HT1080 (cell line): ENCODE measurements at places on chromosomes 11 and 22.
A peak's percentile ranks its signal among the peaks of the same experiment; 100 is the strongest.

GRCh38 chr11:14764579-14765527 lies 121.2 kb downstream of the PDE3B start:
- DNase-seq: peak; percentile 34

DNA sequence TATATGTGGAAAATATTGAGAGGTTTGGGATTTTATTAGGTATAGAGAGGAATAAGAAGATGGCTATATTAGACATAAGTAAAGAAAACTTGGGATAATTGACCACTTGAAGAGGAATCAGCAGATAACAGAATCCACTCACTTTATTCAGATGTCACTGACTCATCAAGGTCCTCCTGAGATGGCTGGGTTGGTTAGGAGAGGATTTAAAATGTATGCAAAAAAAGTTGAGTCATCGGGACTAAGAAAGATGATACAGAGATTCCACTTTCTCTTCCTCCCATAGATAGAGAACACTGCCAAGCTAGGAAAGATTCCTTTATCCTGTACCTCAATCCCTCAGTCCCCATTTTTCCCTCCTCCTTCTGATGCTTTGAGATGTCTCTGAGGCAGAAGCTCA lies at the start of gene OR6A2:
Gene OR6A2 (minus strand): TSS at position 288 of the 400 bp plus-strand sequence. CDS start 3,981 bp downstream, outside the sequence.
- peak; percentile 50 for DNase-seq

GRCh38 chr11:69395287-69395686 lies 86.2 kb upstream of the LINC01488 start:
- DNase-seq: no peak

GRCh38 chr11:64014356-64014755 lies 21.4 kb upstream of the FLRT1 start:
- no peak for DNase-seq

- DNase-seq: no peak
Observed at GRCh38 chr11:689625-690024, 5.4 kb downstream of the DEAF1 start.

DNA sequence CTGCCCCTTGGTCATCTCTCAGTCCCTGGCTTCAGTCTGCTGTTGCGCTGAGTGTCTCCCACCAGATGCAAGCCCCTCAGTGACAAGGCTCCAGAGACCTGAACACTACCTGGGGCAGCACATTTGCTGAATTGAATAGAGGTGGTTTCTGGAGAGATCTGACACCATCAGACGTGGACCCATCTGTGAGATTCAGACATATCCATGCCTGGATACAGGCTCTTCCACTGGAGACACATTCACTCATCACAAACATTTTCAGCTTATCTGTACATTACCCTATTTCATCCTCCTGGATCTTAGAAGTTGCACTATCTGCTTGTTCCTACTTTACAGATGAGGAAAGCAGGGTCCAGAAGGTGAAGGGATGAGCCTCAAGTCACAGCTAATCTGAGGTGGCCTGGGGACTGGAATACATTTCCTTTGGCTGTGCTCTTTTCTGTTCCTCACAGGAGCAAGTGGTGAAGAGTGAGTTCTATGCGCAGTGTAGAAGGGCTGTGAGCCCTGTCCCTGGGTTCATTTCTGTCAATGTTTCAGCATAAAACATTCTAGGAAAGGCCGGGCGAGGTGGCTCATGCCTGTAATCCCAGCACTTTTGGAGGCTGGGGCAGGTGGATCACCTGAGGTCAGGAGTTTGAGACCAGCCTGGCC lies 19.0 kb downstream of the ATG16L2 start:
- no peak for DNase-seq

DNA sequence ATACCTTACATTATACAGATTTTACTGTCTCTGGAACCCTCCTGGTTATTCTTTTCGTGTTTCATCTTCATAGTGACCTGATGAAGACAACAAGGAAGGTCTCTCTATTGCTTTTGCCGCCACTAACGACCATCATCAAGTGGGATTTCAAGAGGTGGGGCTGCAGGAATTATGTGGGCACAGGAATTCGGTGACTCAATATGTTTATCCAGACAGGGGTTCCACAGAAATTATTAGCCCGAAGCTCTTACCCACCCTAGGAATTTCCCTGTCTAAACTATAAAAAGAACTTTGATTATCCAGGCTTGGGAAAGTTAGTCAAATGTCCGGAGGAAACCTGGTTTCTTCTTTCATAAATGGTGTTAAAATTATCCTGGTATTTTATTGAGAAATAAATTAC lies 566.8 kb upstream of the TENM4 start:
- no peak for DNase-seq

DNA sequence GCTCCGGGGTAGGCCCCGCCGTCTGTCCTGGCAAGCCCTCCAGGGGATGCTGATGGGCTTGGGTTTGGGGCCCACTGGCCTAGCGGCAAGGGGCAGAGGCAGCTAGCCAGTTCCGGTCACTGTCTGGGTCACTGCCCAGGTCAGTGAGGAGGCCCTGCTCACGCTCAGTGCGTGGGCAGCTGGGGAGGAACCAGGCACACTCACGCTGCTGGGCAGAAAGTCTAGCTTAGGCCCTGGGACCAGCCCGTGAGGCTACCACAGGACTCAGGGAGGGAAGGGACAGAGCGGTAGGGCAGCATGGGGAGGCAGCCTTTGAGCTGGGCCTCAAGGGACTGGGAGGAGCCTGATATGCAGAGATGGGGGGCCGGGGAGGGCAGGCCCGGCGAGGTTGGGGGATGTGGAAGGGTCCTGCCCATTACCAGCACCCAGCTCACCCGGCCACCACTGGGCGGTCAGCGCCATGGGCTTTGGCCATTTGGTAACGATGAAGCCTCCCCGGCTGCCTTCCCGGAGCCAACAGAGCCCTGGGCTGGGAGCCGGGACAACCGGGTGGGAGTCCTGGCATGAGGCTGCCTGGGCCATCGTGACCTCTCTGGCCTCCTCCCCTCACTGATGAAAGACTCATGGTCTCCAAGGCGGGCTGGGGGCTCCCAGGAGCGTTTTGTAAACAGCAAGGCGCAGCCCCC lies 14.2 kb downstream of the SHISAL1 start:
- DNase-seq: no peak

DNA sequence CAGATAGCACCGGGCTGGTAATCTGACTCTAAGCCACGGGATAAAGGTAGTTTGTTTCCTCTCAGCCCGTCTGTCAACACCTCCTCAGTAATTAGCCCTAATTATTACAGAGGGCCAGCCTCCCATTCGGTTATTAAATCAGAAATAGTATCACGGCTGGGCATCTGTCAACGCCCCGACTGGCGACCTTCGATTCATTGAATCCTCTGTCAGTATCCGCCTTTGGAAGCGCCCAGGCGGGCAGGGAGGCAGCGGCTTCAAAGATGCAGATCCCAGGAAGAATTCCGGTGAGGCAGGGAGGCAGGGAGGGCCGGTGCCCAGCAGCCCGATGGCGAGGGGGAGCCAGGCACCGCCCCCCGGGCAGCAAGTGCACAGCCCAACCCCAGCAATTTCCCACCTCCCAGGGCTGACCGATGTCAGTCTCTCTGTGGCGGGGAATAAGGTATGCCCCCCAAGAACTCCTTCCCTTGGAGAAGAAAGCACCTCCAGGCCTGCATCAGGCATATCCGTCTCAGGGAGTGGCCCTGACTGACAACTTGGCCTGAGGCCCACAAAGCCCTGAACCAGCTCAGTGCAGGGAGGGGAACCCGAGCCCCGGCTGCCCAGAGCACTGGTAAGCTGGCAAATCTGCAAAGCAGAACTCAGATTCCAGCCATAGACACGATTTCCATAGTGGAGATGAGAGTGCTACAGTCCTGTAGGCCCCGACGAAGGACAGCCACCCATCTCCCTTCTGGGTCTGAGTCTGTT lies 11.4 kb downstream of the GNB1L start:
- DNase-seq: no peak

DNA sequence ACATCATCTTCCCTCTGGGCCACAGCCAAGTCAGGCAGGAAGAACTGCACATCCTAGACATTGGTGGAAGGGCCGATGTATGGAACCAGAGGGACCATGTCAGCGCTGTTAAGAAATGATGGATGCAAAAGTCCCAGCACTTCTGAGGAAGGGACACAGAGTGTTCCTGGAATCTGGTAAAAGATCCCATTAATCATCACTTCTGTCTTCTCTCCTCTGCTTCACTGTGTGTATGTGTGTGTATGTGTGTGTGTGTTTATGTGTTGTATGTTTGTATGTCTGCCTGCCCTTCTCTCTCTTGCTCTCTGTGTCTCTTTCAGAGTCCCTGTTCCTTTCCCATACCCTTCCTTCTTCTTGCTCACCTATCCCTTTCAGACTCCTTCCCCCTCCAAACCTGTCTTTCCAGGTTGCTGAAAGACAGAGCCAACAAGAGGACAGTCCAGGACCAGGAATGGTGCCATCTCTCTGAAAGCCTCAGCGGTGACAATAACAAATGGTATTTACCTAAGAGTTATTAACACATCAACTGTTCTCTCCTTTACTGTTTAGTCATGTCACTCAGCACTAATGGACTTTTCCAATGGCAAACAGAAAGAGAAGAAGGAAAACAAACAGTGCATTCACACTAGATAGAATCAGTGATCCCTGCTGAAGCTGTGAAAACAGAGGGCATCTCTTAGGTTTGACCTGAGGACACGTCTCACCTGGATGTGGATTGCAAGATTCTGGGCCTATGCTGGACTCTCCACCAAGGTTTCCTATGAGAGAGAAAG lies 47.1 kb downstream of the EHF start:
- no peak for DNase-seq

DNA sequence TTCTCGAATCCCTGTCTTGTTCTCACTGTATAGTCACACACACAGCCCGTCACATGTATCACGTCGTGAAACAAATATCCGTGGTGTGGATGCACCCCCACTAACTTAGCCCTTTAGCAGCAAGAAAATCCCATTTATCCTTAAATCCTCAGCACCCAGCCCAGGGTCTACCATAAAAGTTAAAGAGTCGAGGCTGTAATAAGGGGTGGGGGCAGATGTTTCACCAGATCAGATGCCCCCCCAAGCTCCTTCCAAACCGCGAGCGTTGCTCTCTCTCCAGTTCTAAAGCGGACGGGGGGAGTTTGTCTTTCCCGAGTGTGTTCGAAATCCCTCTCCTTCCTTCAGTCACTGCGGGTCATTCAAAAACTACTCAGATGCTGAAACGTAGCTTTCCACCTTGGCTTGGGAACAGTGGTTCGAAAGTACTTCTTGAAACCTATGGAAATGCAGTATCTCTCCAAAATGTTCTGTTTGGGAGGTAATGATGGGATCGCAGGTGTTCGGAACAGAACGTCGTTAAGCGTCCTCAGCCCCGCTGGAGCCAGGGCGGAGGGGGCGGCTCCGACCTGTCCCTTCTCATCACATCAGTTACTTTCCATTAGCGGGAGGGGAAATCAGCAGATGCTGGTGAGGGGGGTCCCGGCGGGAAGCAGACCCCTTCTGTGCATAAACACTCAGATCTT lies 156.2 kb downstream of the BRD1 start:
- DNase-seq: no peak

GRCh38 chr22:41597635-41597953 lies 8.0 kb upstream of the PMM1 start:
- DNase-seq: no peak

DNA sequence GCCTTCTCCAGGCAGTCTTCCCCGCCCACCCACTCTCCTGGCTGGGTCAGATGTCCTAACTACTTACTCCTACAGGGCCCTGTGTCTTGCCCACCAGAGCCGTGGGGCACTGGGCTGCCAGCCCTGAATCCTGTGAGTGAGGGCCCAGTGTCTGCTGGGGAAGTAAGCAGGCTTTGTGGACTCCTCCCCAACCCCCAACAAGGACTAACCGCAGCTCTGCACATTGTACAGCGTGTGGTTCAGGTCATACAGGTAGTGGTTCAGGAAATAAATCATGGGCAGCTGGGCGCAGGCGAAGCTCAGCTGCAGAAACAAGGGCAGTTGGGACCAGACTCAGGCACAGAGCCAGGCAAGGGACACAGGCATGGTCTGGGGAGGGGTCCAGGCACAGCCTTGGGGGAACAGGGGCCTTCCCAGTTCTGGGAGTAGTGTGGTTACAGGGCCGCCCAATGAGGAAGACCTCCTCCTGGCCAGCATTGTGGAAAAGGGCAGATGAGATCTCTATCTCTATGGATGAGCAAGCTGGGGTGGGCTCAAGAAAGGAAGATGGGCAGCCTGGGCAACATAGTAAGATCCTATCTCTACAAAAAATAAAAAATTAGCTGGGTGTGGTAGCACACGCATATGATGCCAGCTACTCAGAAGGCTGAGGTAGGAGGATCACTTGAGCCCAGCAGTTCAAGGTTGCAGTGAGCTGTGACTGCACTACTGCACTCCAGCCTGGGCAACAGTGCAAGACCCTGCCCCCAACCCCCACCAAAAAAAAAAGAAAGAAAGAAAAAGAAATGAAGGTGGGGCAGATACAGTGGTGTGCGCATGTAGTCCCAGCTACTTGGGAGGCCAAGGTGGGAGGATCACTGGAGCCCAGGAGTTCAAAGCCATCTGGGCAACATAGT lies 5.5 kb downstream of the UNC93B1 start:
- no peak for DNase-seq

DNA sequence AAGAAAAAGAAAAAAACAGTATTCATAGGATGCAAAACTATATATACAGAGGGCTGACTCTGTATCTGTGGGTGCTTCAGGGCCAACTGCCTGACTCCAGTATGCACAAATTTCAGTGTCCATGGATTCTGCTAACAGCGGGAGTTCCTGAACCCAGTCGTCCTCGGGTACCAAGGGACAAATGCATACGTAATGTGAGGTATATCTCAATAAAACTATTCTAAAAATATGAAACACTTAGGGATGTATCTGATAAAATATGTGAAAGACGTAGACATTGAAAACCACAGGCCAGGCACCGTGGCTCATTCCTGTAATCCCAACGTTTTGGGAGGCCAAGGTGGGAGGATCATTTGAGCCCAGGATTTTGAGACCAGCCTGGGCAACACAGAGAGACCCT lies 13.9 kb upstream of the COMT start:
- DNase-seq: no peak

DNA sequence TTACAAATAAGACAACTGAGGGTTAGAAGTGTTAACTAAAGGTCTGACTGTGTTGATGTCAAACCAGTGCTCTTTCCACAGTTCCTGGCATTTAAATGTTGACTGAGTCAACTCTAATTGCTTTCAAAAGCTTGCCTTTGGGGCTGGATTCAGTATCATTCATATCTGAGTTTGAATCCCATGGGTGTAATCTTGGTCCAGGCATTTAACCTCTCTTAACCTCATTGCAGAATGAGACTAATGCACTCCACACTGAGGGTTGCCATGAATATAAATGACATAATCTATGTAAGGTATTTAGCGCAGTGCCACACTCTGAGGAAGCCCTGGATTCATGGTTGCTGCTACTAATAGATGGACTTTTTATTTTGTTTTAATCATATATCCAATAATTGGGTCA lies 274.3 kb downstream of the DDX10 start:
- DNase-seq: no peak

DNA sequence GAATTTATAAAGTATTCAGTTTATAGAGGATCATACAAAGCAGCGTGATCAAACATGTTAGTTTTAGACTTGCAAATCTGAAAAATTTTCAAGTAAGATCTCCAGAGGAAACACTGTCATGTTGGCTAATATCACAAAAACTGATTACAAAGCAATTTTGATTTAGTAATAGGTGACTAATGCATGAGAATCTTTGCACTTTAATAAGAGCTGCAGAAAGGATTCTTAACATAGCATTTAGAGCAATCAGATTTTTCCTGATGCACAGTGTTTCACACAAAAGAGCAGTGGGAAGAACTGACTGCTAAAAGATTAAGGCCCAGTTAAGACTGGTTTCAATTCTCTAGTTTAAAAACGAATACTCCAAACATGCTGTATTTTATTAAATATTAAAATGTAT lies 321.2 kb downstream of the GUCY1A2 start:
- DNase-seq: peak; percentile 17

- DNase-seq: no peak
Observed at GRCh38 chr22:41931701-41932269, 5.2 kb upstream of the TNFRSF13C start.

- DNase-seq: no peak
Observed at GRCh38 chr11:23772081-23772480, 724.8 kb upstream of the LUZP2 start.

- no peak for DNase-seq
Observed at GRCh38 chr11:37978647-37979046, 1380.6 kb upstream of the RAG2 start.
